ENCODE measurements at places on chromosomes 1 and 21.

- no peak for DNase-seq
Observed at GRCh38 chr1:110872745-110873720, at the start of gene CD53. TSS of gene CD53 (plus strand) at chr1:110873148. CDS start at chr1:110891409, 18,261 bp downstream.

- DNase-seq: no peak
Observed at GRCh38 chr21:38474124-38474523, 24.2 kb downstream of the ERG start.

- DNase-seq: no peak
Observed at GRCh38 chr1:30881319-30882181, 27.0 kb downstream of the SDC3 start.

GRCh38 chr1:221098471-221099405, 219.5 kb downstream of the HLX start:
- DNase-seq: no peak

GRCh38 chr1:10881046-10881445, 84.6 kb upstream of the CASZ1 start:
- DNase-seq: no peak

- DNase-seq: no peak
Observed at GRCh38 chr21:36254106-36254941, 65.7 kb upstream of the MORC3 start.

- DNase-seq: no peak
Observed at GRCh38 chr1:167666416-167666815, 36.4 kb downstream of the RCSD1 start.

GRCh38 chr1:66208632-66209031, 325.3 kb upstream of the SGIP1 start:
- DNase-seq: no peak

- DNase-seq: no peak
Observed at GRCh38 chr21:39111931-39112550, 71.2 kb downstream of the PSMG1 start.

DNA sequence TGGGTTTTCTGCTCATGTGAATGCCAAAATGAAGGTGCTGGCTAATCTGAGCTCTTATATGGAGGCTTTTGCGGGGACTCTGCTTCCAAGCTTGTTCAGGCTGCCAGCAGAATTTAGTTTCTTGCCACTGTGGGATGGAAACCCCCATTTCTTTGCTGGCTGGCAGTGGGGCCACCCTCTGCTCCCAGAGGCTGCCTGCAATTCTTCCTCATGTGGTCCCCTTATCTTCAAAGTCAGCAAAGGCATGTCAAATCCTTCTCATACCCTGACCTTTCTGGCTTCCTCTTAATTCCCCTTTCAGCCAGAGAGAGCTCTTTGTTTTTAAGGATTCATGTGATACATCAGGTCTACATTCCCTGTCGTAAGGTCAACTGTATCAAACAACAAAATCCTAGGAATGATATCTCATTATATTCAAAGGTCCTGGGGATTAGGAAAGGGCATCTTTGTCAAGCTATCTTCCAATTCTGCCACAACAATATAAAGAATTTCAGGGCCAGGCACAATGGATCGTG, 5.2 kb upstream of the GPR161 start:
- no peak for DNase-seq

- DNase-seq: no peak
Observed at GRCh38 chr1:44696101-44696500, 21.6 kb downstream of the ARMH1 start.

- no peak for DNase-seq
Observed at GRCh38 chr1:67209521-67209920, 43.3 kb downstream of the IL23R start.

- DNase-seq: no peak
Observed at GRCh38 chr1:38045401-38046332, 926 bp downstream of the POU3F1 start.

GRCh38 chr1:20212685-20213331, 26.5 kb upstream of the PLA2G2C start:
- DNase-seq: peak; percentile 62

DNA sequence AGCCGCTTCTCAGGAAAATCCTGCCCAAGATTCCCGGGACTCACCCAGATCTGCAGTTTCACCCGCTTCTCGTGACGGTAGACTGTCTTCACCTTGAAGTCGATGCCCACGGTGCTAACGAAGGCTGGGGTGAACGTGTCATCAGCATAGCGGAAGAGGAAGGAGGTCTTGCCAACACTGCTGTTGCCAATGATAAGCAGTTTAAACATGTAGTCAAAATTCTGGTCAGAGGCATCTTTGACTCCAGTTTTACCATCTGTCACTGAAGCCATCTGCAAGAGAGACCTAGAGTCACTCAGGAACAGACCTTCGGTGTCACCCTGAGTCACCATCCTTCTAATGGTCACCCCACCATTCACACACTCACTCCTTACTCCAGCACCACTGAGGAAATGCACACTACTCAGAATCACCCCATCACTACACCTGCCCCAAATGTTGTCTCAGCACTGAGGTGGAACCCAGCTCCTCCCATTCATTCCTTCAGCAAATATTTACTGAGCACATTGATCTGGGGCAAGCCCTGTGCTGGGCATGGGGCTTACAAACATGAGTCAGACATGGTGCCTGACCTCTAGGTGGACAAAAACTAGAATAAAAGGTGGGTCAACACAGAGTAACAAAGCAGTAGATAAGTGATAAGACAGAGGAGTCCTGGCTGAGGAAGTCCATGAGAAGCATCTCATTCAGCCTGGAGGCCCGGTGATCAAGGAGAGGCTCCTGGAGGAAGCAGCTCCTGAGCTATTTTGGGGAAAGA, 13.5 kb downstream of the RAB3B start:
- no peak for DNase-seq

DNA sequence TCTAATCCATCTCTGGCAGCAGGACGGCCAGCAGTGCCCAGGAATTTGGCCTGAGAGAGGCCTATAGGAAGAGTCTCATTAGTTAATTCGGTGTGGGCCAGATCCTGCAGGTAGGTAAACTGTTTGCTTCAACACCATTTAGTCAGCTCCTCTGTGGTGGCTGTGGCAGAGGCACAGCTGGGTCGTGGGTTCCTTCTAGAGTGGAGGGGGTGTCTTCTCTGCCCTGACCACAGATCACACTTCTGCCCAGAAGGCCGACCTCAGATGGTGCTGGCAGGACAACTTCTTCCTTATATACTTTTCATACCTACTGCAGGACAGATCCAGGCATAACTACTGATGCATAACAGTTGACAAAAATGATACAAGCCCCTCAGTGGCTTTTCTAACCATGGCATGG, 281.4 kb downstream of the RPS6KC1 start:
- no peak for DNase-seq

DNA sequence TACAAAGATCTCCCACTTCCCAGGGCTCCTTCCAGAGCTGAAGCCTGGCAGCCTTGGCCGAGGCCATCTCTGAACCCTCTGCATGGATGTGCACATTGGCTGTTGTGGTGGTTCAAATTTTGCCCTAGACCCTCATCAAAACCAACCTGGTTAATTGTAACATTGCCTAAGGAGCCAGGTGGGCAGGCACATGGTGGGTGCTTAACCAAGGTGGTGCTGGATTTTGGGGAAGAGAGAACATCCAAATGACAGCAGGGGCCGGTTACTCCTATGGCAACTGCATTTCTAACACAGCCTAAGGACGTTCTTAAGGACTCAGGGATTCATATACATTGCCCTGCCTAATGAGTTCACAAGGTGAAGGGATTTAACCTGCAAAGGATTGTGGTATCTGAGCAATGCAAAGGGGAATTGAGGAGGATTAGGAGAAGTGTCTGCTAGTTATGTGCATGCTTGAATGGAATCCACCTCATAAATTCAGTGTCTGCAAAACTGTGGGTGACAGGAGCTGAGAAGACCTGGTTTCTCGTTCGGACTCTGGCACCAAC, 10.3 kb downstream of the RUNX1 start:
- DNase-seq: no peak

GRCh38 chr21:39062196-39062595, 121.1 kb downstream of the PSMG1 start:
- no peak for DNase-seq

GRCh38 chr1:109292364-109292763, 9.4 kb upstream of the PSRC1 start:
- no peak for DNase-seq

GRCh38 chr1:145782272-145783099, 41.4 kb downstream of the RNF115 start:
- peak; percentile 37 for DNase-seq

- peak; percentile 42 for DNase-seq
Observed at GRCh38 chr1:201267481-201268229, 15.7 kb upstream of the PKP1 start.

DNA sequence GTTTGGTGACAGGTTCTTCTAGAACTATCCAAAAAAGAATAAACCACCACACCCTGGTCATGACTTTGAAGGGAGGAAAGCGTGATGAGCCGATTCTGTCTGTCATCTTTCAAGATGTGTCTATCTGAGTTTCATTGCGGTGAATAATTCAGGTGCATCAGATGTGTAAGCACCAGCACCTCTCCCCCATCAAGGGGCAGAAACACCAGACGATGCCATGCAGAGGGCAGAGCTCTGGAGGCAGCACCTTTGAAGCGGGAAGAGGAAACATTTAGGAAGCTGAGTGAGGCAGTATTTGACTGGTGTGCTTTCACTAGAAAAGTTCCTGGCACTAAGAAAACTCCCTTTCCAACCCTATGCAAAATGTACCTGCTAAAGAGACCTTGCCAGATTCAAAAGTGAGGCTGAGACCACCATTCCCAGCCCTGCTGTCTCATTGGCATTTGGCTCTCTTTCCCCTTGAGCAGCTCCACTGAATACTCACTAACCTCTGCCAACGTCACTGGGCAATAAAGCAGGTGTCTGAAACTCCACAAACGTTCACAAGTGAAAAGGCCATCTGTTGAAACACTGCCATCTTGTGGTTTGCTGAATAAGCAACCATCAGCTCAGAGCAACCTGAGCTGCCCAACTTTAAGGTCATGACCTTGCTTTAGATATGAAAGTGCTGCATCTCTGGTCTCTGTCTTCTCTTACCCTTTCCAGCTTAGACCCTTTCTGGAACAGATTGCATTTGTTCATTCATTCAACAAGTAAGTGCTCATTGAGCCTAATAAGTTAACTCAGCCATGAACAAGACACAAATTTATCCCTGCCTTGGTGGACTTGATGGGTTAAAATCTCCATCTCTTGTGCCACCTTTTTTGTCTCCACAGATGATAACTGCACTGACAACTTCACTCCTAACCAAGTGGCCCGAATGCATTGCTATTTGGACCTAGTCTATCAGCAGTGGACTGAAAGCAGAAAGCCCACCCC, 228.6 kb downstream of the PAPPA2 start:
- DNase-seq: peak; percentile 9

GRCh38 chr1:246454655-246455054, 52.4 kb downstream of the SMYD3 start:
- DNase-seq: no peak

DNA sequence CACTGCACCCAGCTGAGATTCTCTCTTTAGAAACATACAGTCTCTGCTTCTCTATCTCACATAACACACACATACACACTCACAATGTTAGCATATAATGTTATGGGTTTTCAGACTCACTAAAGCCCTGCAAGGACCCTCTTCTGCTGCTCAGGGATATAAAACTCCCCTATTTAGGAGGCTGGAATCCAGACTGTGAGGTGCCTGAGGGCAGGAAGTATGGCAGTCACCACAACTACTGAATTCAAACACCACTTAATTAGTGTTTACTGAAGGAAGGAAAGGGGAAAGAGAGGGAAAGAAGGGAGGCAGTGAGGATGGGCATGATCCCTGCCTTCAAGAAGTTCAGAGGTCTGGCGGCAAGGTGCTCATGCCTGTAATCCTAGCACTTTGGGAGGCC, 7.8 kb upstream of the CDK18 start:
- no peak for DNase-seq

GRCh38 chr1:97668945-97669344, 251.9 kb downstream of the DPYD start:
- peak; percentile 20 for DNase-seq

GRCh38 chr21:33441489-33442477, 38.0 kb downstream of the TMEM50B start:
- DNase-seq: no peak

DNA sequence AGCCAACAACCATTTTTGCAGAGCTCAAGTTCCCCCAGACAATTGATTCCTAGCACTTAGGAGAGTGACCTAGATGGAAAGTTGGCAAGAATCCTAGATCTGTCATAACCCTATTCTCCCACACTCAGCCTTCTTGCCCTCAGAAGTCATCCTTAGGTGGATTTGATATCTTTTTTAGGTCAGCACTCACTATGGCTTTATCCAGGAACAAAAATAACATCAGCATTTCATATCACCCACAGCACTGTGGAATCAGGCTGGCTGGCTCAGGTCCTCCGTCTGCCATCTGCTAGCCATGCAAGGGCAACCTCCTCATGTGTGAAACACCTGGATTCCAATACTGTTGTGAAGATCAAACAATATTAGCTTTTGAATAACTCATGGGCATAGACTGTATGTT, 6.0 kb downstream of the DPT start:
- DNase-seq: no peak

DNA sequence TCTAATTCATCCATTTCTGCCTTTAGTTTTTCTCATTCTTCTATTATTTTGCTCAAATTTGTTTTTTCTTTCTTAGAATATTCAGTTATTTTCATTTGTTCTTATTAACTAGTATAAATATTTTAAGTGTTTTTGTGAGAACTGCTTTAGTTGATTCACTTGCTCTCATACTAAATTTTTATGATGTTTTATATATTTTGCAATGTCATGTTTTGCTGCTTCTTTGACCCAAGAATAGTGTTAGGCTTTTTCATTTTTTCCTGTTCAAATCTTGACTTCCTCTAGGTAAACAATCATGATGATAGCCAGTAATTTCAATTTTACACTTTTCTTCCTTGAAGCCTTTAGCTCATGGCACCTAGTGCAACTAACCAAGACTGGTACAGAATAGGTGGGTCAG, 45.2 kb downstream of the MAN1A2 start:
- no peak for DNase-seq

DNA sequence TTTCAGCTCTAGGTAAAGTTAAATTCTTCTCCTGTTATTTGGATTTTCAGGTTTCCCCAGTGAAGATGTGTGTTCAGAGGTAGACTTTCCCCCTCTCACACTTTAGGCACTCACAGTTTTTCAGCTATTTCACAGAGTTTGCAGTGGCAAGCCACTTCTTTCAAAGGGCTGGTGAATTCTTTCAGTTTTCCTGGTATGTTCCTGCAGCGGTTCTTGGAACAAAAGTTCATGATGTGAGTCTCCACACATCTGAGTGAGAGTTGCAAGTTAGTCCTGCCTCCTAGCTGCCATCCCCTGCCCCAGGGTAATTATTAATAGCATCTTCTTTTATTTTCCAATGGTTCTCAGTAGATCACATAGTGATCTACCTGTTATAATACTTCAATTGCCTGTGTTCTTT, 27.3 kb upstream of the CD84 start:
- DNase-seq: no peak

DNA sequence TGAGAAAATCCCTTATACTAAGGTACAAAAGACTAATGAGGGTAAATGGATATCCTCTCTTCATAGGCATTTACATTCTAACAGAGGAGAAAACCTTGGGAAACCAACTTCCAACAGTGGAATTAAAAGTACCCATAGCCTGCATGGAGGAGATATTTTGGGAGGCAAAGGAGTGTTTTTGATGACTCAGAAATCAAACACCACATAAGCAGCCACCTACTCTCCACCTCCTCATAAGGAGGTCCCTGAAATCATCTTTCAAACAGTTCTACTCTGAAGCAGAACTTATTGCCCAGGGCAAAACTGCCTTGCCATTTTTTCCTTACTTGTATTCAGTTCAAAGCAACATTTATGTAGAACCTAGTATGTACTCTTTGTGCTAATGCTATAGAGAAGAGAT, 211.3 kb downstream of the KCNH1 start:
- no peak for DNase-seq

GRCh38 chr1:70025846-70026245, 179.5 kb downstream of the LRRC40 start:
- no peak for DNase-seq

- no peak for DNase-seq
Observed at GRCh38 chr1:194013561-194013960, 827.1 kb upstream of the B3GALT2 start.
